Psoas muscle (tissue), 8 donors: ENCODE measurements at places on chromosomes 5 and 9.
A peak's percentile ranks its signal among the peaks of the same experiment; 100 is the strongest.

DNA sequence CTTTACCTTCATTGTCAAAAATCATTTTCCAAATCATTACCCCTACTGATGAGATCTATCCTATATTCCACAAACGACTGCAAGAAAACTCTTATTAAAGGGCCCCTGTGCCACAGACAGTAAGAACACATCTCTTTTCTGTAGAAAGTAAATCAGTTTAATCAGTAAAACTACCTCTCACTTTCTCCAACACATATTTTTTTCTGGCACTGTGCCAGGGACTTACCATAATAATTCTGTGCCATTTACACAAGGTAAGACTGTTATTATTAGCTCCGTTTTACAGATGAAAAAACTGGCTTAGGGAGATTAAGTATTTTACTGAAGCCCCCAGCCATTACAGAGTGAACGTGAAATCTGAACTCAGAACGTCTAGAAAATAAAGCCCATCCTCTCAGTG lies 587.0 kb upstream of the COX7C start:
- no peak for DNase-seq

- DNase-seq, result no peak
Observed at GRCh38 chr5:128036950-128037349, 46.6 kb upstream of the SLC12A2 start.

DNA sequence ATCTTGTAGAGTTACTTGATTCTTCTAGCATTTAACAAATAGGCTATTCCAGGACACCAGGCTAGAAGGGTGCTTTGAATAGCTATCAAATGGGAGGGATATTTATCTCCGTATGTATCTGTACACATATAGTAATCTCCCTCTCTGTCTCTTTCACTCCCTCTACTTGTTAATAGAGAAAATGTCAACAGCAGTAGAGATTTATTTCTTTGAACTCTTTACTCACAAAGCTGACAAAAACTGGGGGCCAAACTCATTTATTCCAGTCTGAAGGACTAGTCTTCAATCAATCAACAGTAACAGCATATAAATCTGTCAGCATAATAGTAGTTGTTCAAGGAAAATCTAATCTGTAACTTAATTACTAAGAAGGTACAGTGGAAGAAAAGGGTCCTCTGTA lies 78.2 kb upstream of the FER start:
- DNase-seq, result no peak

DNA sequence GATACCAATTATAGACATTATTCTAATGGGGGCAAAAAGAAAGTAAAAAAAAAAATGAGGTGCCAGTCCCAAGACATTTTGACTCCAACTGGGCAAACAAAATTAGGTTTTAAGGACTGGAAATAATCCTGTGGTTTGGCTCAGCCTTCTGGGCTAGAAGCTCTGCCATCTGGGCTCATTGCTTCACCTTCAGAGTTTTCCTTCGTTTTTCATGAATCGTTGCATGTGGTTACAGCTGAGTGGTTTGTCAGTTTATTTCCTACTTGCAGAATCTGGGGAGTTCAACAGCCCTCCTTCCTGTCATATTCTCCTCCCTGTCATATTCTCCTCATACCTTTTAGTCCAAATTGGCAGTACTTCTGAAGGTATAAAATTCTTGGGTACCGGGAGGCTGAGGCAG lies 12.0 kb downstream of the UGT3A2 start:
- no peak for DNase-seq

GRCh38 chr9:87910821-87911220 lies 6.9 kb upstream of the SPATA31C1 start:
- DNase-seq, result no peak

DNA sequence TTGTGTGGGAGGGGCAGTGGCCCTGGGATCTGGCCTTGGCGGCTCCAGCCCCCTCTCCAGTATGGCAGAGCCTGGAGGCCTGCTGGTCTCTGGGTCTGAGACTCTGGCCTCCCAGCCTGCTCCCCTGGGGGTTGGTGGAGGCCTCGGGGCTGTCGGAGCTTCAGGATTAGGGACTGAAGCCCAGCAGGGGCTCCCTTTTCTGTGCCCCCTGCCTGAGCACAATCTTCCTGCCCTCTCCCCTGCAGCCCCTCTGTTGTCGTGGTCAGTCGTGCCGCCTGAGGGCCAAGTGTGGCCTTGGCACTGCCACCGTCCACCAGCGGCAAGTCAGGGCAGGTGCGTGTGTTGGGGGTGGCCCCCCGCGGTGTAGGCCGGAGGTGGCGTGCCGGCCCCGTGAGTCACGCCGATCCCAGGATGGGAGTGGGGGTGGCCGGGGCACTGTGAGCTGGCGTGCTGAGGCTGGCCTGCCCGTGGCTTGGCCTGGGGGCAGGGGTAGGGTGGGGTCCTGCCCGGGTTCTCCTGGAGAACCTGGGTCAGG lies 53.6 kb downstream of the RXRA start:
- DNase-seq, result peak; percentile 75

- DNase-seq, result peak; percentile 59
Observed at GRCh38 chr5:119269061-119269944, 86.5 kb upstream of the TNFAIP8 start.

DNA sequence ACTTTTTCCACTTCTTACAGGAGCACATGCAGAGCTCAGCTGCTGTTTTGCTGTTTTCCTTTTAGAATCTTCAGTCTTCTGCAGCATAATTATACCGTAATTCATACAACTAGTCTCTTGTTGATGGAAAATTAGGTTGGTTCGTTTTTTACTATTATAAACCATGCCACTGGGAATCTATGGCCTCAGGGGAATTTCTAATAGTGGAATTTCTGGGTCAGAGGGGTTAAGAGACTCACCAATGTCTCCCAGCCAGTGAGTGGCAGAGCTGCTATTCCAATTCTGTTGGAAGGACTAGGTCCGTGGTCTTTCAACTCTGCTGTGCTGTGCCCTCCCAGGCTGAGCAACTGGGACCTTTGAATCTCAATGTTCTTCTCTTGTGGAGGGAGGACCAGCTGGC lies 282.5 kb downstream of the ZSWIM6 start:
- no peak for DNase-seq

GRCh38 chr5:91306497-91306896 lies 76.6 kb downstream of the ARRDC3 start:
- DNase-seq, result no peak

- DNase-seq, result no peak
Observed at GRCh38 chr5:133521801-133522200, 90.5 kb downstream of the FSTL4 start.

GRCh38 chr9:104091708-104092107 lies 2.4 kb upstream of the SMC2 start:
- no peak for DNase-seq

DNA sequence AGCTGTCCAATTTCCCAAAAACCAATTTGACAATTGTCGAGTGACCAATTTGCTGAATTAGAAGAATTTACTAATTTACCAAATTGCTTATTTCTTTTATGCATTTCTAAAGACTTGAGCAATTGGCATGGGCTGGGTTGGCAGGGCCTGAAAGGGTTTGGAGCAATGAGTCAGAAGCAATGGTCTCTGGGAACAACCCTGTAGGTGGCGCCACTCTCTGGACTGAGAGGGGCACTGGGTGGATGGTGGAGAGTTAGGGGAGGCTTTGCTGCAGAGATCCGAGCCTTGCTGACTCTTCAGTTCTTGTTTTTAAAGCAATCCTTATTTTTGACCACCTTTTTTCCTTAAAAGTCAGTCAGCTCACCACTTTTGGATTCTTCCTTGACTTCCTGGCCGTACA lies 71.5 kb upstream of the RPS23 start:
- peak; percentile 66 for DNase-seq

- DNase-seq, result no peak
Observed at GRCh38 chr9:31259824-31260223, 1124.6 kb upstream of the ACO1 start.

GRCh38 chr5:160477266-160477970 lies 55.8 kb downstream of the PTTG1 start:
- no peak for DNase-seq

GRCh38 chr5:123037104-123037418 lies 536 bp upstream of the PPIC start:
- no peak for DNase-seq

- DNase-seq, result no peak
Observed at GRCh38 chr5:111563031-111563822, 50.9 kb upstream of the STARD4 start.

DNA sequence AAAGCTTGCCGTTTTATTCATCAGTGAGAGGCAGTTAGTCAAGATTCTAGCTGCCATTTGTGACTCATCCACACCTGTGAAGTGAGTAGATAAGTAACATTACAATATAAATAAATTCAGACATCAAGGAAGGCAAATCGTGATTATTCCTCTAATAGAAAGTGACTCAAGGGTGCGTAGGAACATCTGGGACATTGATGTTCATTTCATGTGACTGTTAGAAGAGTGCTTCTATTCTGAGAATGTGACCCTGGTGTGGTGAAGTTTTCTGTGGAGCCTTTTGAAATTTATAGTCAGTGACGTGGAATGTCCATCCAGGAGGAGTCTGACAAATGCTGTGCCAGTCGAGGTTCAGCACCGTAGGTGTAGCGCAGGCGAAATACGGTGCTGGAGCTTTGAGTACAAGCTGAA lies 48.4 kb upstream of the FAM240B start:
- no peak for DNase-seq

DNA sequence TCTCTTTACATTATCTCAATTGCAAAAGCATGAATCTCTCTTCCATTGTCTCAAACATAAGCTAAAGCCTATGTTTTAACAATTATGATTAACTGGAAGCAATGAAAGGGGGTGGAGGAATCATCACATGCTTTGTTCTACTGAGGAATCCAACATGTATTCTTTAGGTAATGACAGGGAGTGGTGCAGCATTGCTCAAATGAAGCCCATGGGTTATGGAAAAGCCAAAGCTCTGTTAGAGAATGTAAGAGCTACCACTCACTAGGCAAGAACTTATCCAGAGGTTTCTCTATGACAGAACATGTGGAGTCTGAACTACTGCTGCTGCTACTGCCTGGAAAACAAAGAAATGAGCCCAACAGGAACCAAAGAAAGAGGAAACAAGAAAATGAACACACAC lies 28.7 kb downstream of the KIF3A start:
- DNase-seq, result no peak

GRCh38 chr5:139748505-139748826 lies 47.1 kb upstream of the PSD2 start:
- DNase-seq, result no peak

- no peak for DNase-seq
Observed at GRCh38 chr9:35407846-35408245, 82.1 kb upstream of the RUSC2 start.

DNA sequence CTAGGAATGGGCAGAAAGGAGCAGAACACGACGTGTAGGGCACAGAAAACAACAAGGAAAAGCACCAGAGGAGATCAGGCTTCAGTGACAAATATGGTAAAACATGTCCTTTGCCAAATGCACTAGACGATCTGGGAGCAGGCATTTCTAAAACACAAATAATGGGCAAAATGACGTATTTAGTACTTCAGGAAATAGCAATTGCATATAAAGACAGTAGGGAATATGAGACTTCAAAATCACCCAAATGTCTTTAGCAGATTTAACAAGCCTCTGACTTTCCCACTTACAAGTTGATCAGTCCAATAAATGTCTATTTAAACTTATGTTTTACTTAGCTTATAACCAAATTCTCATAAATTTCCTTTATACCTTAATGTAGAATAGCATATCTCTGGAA lies 969.6 kb upstream of the C9orf72 start:
- no peak for DNase-seq

GRCh38 chr9:124658165-124659017 lies 112.7 kb downstream of the NR6A1 start:
- DNase-seq, result peak; percentile 58

DNA sequence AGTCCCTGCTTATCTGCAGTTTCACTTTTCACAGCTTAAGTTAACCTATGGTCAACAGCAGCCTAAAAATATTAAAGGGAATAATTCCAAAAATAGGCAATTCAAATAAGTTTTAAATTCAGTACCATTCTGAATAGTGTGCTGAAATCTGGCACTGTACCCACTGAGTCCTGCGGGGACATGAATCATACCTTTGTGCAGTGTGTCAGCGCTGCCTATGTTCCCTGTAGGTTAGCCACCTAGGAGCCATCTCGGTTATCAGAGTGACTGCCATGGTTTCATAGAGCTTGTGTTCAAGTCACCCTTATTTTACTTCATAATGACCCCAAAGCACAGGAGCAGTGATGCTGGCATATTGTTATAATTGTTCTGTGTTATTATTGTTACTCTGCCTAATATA lies 139.9 kb downstream of the GPBP1 start:
- no peak for DNase-seq

DNA sequence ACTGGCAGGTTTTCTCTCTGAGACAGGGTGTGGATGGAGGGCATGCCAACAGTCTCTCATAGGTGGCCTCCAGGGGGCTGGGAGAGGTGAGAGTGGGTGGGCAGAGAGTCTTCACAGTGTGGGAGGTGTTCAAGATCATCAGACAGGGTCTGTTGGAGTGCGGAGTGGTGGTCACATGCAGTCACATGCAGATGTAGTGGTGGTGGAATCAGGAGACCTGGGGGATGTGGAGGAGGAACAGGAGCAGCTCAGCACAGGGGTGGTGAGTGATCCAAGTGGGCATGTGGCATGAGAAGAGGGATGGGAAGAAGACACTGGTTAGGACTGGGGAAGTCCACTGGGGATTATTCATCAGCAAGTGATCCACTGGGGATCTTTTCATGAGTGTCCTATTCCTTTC lies 5.8 kb downstream of the GM2A start:
- no peak for DNase-seq

DNA sequence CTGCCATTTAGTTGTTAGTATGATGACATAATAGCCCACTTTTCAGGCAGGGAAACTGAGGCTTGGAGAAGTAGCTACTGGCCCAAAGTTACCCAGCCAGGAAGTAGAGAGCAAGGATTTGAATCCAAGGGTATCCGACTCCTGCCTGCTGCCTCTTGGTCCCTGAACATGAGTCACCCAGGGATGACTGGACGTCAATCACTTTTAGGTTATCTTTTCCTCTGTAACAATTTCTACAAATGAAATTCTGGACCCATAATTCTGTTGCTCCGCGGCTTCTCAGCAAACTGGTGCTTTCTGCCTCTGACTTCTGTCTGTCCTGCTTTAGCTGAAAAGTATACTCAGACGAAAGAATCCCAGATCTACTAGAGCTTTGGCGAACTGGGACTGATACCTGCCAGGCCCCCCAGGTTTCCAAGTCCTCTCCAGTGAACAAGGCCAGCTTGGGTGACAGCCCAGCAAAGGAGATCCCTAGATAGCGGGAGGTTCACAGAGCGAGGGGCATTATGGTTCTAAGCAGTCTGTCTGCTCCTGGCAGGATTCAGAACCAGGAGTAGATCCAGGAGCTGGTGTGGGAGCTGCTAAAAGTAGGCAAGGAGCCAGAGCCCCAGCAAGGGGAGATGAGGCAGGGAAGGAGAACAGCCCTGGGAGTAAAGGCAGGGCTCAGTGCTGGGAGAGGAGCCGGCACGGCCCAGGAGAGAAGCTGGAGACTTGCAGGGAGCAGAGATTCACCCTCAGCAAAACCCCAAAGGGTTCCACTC lies 20.6 kb downstream of the OLFML2A start:
- DNase-seq, result no peak
